ENCODE measurements at places on chromosomes 4 and X. TPM values are rescaled to one million over a fixed set of nuclear protein-coding genes. Genes with fewer than 3 reads are reported as not detected.

F9 gene
- not detected for total RNA-seq

MAGEC3 gene
- total RNA-seq = not detected

PAGE1 gene
- total RNA-seq = not detected

PPP4R3C gene
- total RNA-seq = not detected

KIAA1210 gene
- total RNA-seq = not detected

NEUROG2 gene
- total RNA-seq = not detected

DNASE1L1 gene
- 37.2 TPM for total RNA-seq

SUV39H1 gene
- total RNA-seq = 23.1 TPM

INTS6L gene
- 0.12 TPM for total RNA-seq

TEC gene
- total RNA-seq = 1.9 TPM

DCLK2 gene
- 10.2 TPM for total RNA-seq

KLHL13 gene
- total RNA-seq = 0.31 TPM

SNX12 gene
- 81.0 TPM for total RNA-seq

PTCHD1 gene
- not detected for total RNA-seq

GAGE2A gene
- not detected for total RNA-seq

KLKB1 gene
- total RNA-seq = not detected

TCEAL2 gene
- total RNA-seq = not detected

Measured in A549 treated with ZK216348 at 1 μM for 4 hours (cell line).